Activated CD4-positive, alpha-beta memory T cell treated with anti-CD3 and anti-CD28 coated beads for 36 hours (primary cell): ENCODE measurements at places on chromosomes 2 and 18.
A peak's percentile ranks its signal among the peaks of the same experiment; 100 is the strongest.

GRCh38 chr18:55743736-55744135, 155.7 kb upstream of the TCF4 start:
- no peak for DNase-seq

- no peak for DNase-seq
These were observed 1.2 kb upstream of the TXNL1 start for GRCh38 chr18:56639571-56639970.

- DNase-seq, result no peak
These were observed 5.7 kb downstream of the CPS1 start for GRCh38 chr2:210562091-210562490.

DNA sequence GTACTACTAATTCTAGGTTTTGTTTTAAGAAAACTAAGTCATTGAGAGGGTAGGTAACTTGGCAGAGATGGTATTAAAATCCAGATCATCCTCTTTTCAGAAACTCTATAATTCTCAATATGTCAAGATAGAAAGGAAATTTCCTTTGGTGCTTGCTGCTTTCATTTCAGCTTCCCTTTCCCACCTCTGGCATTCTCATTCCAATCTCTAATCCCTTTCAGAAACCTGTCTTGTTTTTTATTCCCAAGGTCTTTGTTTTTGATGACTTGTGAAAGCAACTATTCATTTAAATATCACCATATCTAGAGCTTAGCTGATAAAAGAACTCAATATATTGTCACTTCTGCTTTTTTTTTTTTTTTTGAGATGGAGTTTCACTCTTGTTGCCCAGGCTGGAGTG, 242.8 kb upstream of the LRRTM1 start:
- no peak for DNase-seq

DNA sequence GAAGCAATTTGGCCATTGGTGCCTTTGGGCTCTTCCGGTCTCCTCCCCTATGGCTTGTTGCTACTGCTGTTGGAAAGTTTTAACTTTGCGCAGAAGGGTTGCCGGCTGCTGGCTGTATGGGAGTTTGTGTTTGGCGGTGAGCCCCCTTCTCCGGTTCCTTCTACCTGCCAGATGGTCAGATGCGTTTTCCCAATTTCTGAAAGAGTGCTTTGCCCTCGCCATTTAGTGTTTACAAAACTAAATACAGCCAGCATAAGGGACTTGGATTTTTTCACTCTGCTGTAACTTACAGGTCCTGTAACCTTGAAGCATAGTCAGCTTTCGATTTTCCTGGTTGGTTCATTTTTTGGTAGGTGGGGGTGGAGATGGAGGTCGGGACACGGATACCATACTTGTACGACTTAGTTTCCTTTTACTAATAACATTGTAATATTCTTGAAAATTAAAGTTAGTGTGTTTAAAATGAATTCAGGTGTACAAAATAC, 604 bp downstream of the COQ10B start:
- no peak for DNase-seq

- DNase-seq, result no peak
These were observed 87.9 kb upstream of the MAP4K3 start for GRCh38 chr2:39524756-39525635.

DNA sequence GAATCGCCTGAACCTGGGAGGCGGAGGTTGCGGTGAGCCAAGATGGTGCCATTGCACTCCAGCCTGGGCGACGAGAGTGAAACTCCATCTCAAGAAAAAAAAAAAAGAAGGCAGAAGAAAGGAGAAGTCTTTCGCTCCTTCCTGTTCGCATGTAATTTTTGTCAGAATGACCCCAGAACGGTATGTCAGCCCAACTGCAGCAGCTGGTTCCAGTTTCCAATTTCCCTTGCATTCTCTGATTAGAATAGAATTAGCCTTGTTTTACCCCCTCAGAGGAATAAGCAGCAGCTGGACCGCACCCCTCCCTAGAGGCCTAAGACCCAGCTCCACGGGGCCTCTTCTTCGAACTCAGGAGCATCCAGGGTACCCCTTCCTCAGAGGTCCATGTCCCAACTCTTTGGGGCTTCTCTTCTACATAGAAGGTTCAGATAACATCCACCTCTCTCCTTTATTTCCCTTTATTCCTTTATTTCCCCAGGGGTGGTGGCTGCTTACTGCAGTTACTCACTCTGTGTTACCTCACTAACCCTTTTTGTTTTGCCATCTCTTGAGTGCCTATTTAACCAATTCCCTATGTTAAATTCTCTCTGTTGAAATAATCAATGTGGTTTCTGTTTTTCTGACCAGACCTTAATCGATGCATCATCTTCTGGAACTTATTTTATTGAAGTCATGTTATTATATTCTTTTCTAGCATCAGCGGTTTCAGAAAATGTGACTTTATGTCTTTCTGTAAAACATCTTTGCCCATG, 7.2 kb upstream of the PUM2 start:
- DNase-seq, result no peak

DNA sequence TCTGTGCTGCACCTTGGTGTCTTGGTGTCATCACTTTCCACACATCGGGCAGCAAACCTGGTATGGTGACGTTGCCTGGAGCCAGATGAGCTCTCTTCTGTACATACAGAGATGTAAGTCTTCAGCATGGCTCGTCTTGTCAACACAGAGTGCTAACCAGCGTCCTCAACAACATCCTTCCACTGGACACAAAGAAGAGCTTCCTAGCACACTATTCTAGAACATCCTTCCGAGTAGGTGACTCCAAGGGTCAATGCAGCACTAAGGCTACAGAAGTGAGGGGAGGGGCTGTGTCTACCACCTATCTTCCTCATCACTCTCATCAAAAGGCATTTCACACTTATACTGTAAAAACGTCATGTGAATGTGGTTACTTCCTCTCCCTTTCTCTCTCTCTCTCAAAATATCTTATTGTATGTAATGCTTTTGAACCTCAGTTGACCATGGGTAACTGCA, 108.1 kb upstream of the SLC1A4 start:
- DNase-seq, result no peak

DNA sequence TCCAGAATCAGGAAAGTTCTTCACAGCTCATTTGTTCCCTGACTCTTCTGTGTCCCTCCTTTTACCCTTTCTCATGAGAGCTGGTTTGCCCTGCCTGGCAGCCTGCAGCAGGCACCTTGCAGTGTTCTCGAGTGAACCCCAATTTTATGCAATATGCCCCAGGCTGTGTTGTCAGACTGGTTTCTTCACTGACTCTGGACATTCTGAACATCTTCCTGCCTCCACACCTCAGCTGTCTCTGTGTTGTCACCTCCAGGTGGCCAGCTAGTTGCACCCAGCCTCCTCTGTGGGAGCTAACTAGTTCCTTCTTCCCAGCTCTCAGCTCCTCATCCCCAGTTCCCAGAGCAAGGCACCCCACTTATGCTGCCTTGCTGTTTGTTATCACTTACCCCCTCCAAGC, 5.5 kb downstream of the SETBP1 start:
- no peak for DNase-seq

DNA sequence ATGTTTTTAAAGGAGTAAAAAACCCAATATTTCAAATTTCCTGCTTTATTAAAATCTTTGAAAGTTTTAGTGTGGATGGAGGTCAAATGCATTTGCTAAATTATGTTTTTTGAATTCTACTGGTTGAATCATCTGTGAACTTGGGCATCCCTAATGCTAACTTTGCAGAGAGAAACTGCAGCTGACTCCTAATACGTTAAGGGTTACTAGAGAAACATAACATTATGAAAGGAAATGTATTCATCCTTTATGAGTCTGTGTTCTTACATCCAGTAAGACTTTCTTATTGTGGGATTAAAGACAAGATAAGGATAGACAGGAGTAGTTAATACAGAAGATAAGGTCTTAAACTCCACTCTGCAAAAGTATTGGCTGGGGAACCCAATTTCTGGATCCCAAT, 140.6 kb downstream of the FAM124B start:
- DNase-seq, result no peak

DNA sequence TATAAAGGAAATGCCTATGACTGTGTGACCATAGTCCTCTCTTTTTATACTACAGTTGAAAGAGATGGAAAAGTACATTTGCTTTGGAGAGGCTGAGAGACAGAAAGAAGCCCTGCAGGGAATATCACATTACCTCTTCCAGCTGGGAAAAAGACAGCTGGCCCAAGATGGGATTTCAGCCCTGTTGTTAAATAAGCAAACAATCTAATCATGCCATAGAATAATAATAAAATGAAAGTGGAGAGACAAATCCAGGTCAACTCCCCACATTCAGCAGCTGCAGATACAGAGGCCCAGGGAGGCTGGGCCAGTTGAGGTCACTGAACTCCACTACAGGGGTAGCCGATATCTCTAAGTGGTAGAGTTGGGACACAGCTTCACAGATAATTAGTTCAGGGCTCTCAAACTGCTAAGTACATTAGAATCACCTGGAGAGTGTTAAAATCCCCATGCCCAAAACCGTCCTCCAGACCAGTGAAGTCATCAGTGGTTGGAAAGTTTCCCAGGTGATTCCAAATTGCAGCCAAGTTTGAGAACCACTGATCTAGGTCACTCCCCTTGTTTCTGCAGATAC, 81.9 kb downstream of the MOGAT1 start:
- DNase-seq, result no peak

DNA sequence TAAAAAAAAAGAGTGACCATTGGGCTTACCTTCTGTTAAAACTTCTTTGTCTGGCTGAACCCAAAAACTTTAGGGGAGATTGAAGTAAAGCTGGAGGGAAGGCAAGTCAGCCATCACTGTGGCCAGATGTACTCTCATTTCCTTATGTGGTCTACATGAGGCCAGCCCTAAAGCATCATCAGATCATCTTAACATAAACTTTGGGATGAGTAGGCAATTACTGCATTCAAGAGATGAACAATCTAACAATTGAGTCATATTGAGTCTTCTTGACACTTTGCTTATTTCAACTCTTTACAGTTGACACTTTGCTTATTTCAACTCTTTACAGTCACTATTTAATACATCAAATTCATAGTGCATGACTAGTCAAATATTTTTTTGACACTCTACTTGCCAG, 155.6 kb downstream of the QPCT start:
- no peak for DNase-seq

DNA sequence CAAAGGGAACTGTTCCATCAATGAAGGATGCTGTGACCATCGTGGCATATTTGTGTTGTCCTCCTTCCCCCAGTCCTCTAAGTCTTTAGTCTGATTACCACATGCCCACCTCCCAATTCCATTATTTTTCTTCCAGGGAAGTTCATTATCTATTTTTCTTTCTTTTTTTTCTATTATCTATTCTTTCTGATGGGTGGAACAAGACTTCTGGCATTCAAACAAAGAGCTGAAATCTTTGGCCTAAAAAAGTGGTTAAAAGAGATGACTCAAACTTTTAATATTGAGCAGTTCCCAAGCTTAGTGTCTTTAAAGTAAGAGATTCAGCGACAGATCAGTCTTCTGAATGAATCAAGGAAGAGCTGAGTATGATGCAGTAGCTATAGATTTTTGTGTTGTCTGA, 66.6 kb downstream of the DIS3L2 start:
- no peak for DNase-seq

GRCh38 chr2:120591572-120591971, 144.1 kb upstream of the GLI2 start:
- DNase-seq, result no peak

DNA sequence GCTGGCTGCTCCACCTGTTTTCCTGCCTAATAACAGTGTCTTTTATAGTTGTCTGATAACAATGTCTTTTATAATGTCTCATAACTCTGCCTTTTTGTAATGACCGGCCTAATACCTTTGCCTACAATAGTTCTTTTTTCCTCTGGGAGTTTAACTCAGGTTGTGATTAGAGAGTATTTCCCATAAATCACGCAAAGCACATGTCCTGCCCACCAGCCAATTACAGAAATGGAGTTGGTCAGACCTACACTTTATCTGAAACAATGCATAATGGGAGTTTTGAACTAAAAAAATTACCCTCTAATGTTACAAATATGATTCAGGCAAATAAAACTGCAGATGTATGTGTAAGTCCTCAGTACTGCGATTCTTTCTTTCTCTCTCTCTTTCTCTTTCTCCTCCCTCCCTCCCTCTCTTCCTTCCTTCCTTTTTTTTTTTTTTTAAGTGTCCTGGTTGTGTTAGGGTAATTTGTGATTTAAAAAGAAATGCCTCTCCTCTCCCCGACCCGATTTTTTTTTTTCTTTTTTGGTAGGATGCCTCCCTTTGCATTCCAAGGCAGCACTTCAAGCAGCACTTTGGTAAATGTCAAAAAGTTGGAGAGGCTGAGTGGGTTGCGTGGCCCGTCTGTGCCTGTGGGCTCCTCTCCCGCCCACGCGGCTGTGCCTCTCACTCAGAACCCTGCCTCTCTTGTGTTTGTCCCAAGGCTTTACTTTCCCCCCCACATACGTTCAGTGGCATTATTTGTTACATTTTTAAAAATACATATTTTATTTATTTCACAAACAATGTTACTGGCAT, 147.3 kb downstream of the AGAP1 start:
- no peak for DNase-seq

- DNase-seq, result no peak
These were observed 277.0 kb upstream of the MAP2 start for GRCh38 chr2:209146682-209147320.

GRCh38 chr18:36572135-36572856, 256.5 kb downstream of the TPGS2 start:
- peak; percentile 28 for DNase-seq

GRCh38 chr18:8814206-8814605, 108.8 kb downstream of the MTCL1 start:
- no peak for DNase-seq

DNA sequence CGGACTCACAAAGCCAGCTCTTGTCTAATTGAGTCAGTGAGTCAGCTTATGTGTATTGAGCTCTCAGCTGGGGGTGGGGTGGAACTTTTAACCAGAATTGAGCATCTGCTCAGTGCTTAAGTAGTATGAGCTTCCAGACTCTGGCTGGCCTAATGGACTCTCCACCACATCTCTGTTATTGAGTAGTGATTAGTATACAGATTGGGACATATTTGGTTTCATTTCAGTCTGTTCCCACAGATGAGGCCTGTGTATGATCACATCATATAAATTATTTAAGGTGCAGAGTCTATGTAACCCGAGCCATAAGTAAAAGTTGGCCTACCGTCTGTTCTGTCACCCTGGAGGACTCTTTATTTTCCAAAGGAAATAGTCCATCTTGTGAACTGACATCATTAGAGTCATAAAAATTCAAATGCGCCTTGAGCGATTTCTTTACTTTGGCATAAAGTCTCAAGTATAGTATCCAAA, 152.1 kb downstream of the THSD7B start:
- DNase-seq, result no peak
